ENCODE measurements at places on chromosomes 16 and 17.

GRCh38 chr16:58885528-58886170, 151.5 kb upstream of the GOT2 start:
- no peak for DNase-seq

DNA sequence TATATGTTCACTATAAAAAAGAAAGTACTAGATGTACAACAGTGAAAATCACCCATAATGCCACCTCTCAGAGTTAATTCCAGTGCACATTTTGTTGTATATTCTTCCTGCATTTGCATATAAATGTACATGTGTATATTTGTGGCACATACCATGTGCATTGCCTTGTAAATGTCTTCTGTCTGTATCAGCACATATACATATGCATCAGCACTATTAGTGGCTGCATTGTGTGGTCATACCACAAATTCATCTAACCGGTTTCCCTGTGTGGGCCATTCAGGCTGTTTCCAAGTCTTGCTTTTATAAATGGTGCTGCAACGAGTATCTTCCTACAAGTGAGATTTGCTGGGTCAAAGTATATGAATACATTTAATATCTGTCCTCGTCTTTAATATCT, 6.5 kb downstream of the KSR1 start:
- DNase-seq = no peak

GRCh38 chr17:2801841-2802240, 5.6 kb downstream of the RAP1GAP2 start:
- DNase-seq = no peak

GRCh38 chr16:25036561-25036960, 21.4 kb upstream of the ARHGAP17 start:
- DNase-seq = no peak

DNA sequence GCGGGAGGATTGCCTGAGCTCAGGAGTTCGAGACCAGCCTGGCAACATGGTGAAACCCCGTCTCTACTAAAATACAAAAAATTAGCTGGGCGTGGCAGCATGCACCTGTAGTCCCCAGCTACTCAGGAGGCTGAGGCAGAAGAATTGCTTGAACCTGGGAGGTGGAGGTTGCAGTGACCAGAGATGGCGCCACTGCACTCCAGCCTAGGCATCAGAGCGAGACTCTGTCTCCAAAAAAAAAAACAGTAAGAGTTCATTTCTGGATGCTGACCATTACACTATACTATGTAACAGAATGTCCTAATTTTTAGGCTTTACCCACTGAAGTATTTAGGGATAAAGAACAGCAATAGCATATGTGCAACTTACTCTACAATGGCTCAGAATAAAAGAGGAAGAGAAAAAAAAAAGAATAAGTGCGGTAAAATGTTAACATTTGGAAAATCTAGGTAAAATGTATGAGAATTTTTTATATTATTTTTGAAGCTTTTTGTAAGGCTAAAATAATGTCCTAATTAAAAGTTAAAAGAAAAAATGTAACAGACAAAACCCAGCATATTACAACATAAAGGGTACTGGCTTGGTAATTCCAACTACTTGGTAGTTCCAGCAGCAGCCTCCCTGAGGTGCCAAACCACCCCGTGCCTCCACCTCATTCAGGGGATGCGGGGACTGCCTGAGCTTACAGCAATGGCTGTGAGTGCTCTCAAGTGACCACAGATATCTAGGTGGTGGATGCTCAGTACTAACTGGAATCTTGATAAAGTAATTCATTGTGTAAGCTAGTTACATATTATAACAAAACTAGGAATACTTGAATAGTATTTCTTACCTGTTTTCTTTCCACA, 10.9 kb downstream of the COPS3 start:
- DNase-seq = no peak

- no peak for DNase-seq
These were observed 375 bp downstream of the STUB1 start for GRCh38 chr16:680625-680945.

DNA sequence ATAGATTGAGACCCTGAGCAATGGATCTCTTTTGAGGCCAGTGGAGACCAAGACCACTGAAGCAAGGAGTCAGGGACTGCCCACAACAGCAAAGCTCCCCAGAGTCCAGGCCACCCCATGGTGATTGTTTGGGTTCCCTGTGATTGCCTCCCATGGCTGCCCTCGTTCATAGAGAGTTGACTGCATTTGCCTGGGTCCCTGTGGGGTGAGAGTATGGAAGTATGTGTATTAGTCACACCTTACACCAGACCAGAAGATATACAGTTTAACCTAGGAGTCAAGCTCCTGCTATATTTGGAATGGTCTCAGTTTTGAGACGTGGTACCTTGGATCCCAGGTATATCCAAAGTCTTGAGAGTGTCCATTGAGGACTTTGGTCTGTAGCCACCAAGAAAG, 20.2 kb downstream of the HLF start:
- DNase-seq = no peak

DNA sequence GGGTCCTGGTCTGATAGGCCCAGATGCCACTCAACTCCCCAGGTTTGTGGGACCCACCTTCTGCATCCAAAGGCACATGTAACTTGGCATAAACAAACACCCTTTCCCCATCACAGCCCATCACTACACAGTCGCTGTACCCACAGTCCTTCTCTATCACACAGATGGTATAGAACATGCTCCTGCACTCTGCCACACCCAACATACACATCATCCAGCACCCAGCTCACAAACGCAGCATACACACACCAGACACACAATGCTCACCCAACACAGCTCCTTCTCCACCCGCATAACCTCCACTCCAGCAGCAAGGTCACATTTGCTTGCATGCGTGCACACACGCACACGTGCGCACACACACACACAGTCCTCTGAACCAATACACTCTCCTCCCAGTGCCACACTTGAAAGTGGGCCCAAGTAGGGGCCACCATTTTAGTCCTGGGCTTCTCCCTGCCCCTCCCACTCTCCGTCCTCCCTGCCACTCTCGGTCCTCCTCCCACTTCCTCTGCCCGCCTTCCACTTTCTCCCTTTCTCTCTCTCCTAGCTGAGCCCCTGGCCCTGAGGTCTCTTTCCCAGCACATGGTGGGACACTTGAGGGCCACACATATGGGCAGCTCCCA, 8.5 kb upstream of the TMEM92 start:
- no peak for DNase-seq

DNA sequence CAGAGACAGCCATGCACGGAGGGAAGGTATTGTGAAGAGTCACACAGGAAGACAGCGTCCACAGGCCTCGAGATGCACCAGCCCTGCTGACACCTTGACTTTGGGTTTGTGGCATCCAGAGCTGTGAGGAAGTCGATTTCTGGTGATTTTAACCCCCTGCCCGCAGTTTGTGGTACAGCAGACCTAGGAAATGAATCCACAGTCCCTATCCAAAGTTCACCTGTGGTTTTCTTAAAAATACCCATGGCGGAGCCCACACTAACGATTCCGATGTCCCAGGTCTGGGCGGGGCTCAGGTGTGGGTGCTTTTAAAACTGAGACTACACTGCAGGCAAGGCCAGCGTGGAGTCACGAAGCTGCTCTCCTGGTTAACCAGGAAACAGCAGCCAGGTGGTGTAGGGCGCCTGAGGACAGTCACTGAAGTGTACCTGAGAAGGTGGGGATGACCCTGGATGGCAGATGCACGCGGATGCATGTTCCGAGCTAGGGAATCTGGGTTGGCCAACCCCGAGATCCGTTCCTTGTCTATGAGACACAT, 14.4 kb upstream of the MEAK7 start:
- DNase-seq = no peak

Measured in LNCaP clone FGC (cell line).